Head of caudate nucleus (tissue), 42 donors: ENCODE measurements at places on chromosomes 16 and 17.

DNA sequence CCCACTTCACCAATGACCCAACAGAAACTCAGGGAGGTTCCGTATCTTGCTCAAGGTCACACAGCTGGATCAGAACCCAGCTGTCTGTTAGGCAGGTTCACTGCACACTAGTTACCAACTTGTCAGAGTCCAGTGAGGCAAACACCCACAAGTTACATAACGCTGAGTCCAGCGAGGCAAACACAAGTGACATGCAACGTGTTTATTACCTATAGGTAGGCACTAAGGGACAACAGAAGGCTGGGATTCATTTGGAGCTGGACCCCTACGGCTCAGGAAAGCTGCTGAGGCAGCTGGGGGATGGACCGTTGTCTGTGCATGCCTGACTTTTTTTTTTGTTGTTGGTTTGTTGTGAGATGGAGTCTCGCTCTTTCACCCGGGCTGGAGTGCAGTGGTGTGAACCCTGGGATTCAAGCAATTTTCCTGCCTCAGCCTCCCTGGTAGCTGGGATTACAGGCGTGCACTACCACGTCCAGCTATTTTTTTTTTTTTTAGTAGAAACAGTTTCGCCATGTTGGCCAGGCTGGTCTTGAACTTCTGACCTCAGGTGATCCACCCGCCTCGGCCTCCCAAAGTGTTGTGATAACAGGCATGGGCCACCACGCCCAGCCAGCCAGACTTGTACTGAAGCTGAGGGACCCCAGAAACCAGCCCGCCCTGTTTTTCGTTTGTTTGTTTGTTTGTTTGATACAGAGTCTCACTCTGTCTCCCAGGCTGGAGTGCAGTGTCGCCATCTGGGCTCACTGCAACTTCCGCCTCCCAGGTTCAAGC lies 1.9 kb upstream of the RSAD1 start:
- DNase-seq = no peak

DNA sequence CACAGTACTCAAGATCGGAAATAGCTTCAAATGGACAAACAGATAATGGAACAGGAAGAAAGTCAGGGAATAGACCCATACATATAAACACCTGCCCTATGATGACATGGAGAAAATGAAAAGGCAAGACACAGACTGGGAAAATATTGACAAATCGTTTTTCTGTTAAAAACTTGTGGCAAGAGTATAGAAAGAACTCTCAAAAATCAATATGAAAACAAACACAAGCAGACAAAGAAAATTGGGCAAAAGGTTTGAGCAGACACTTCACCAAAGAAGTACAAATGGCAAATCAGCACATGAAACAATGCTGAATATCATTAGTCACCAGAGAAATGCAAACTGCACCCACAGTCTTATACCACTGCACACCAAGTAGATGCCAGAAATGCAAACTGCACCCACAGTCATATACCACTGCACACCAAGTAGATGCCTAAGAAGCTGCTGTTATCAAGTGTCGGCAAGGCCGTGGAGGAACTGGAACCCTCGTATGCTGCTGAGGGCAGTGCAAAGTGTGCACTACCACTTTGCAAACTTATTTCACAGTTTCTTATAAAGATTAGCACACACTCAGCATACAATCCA lies 123.5 kb upstream of the CHMP6 start:
- DNase-seq = no peak

DNA sequence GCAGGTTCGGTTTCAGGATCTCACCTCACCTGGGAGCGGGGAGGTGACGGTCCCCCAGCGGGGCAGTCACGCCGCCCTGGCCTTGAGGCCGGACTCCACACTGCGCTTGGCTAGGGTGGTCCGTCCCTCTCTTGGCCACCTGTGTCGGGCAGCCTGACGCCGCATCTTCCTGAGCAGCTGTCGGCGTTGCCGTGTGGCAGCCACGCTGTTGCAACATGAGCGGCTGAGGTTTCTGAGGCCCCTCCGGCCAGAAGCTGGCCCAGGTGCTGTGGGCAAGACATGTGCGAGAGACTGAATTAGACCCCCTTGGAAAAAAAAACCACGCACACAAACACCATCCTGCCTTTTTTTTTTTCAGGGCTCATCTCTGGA lies 49.2 kb downstream of the IRF8 start:
- no peak for DNase-seq

GRCh38 chr17:2391597-2392251 lies 9.1 kb downstream of the MNT start:
- DNase-seq = no peak

DNA sequence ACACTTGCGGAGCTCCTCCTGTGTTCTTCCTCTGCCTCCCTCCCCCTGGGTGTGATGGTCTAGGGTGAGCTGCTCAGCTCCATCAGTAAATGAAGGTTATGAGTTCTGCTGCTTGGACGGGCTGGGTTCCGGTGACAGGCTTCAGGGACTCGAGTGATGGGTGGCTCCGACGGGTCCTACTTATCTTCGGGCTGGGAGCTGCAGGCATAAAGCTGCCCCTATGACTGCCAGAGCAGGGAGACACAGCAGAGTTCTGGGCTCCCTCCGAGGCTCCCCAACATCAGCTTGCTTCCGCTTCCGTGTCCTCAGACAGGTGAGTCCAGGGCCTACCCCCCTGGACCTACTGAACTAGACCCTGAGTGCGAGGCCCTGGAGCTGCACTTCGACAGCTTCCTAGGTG lies 11.3 kb upstream of the MLKL start:
- DNase-seq = no peak
